ENCODE measurements at places on chromosomes 13 and 19.

DNA sequence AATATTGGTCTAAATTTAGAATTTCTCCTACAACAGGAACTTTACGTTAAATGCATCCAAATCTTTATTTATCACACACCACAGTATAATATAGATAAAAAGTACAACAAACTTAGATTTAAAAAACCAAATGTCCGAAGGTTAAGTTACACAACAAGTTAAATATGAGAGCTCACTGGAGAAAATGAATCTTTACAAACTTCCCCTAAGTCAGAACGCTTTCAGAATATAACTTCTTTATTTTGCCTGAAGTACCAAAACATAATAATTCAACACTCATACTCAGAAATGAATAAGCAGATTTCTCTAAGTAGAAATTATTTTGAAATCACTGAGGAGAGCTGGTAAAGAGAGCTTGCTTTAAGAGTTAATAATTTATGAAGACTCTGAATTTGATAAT is 33.8 kb downstream of the TSC22D1 start:
- no peak for DNase-seq

GRCh38 chr19:4624733-4625362 is 14.5 kb upstream of the TNFAIP8L1 start:
- no peak for DNase-seq

DNA sequence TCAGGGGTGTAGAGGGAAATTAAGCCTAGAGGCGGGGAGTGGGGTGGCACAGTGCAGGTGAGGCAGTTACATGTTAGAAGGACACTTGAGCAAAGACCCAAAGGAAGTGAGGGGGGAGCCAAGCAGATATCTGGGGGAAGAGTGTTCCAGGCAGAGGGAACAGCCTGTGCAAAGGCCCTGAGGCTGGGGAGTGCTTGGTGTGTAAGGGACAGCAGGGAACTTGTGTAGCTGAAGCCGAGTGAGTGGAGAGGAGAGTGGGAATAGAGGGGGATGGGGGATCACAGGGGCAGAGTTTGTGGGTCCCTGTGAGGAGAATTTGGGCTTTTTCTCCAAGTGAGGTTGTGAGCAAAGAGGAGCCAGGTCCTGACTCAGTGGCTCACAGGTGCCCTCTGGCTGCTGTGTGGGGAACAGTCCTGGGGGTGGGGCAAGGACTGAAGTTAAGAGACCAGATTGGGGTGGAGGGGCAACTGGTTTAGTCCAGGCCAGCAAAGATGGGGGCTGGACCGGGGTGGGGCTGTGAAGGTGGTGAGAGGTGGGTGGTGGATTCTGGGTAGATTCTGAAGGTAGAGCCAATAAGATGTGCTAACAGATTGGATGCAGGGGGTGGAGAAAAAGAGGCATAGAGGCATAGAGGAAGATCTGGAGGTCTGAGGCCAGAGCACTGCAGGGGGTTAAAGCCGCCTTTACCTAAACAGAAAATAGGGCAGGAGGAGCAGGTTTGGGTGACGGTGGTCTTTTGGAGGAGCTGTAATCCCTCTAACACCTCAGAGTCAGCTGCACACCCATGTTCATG is 75.3 kb downstream of the CACNA1A start:
- DNase-seq = peak; percentile 37

DNA sequence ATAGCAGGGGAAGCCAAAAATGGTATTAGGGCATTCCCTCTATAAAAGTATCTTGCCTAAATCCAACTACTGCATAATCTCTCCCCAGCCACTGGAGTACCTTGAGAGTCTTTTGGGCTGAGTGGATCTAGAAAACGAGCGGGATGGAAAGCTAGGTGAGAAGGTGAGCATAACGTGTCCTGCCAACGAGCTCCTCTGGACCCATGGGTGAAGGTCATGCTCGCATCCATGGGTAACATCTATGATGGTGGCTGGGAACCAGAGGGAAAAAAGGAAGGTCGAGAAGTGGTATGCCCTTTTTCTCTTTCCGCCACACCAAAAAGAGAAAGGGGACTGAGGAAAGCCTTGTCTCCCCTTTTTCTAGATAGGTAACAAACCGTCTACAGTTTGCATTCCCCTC is 63.0 kb downstream of the ZNF208 start:
- DNase-seq = no peak

- no peak for DNase-seq
Measured at GRCh38 chr13:48491423-48492095, 41.3 kb downstream of the RCBTB2 start.

- no peak for DNase-seq
Measured at GRCh38 chr13:99395436-99395835, 88.2 kb upstream of the GPR183 start.

DNA sequence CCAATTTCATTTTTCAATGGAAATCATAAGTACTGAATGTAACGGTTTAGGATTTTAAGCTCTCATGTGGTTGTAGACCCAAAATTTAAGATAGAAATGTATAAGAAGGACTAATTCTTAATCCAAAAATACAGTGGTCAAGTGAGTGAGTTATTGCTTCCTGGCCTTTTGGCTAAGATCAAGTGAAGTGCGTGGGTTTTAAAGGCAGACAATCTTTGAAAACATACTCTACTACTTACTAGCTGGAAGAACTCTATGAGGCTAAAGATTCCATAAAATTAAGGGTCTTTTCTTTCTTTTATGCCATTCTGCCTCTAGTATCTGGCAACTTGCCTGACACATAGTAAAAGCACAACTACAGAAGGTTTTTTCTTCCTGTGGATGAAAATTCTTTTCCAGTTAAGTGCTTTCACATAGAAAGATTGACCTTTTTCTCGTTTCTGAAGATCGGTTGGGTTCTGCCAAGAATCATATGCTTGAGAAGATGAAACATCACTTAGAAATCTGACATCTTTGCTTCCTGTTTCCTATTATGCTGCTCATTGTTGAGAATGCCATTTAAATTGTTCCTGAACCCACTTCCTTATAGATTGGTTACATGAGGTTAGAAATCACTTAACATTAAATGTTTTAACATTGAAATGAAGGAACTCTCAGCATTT is 26.4 kb upstream of the SCEL start:
- no peak for DNase-seq

DNA sequence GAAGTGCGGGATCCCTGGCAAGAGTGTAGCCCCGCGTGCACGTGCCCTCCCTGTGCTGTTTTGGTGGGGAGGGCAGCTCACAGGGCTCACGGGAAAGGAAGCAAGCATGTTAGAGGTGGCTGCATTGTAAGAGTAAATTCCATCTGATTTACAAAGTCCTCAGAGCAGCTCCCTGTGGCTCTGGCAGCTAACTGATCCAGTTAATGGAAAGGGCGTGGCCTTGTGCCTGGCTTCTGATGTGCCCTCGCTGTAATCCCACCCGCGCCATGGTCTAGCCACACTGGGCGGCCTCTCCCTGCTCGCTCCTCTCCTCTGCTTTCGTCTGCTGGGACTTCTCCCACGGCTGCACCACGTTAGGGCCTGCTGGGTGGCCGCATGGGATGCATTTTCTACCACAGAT is 258.5 kb downstream of the FGF9 start:
- no peak for DNase-seq

- DNase-seq = no peak
Measured at GRCh38 chr13:106601489-106601888, 33.6 kb upstream of the ARGLU1 start.

GRCh38 chr19:55581823-55582223 is 1.2 kb upstream of the ZNF579 start:
- no peak for DNase-seq

GRCh38 chr13:73717632-73718031 is 416.6 kb downstream of the KLF12 start:
- no peak for DNase-seq

- no peak for DNase-seq
Measured at GRCh38 chr19:53894707-53895106, 12.7 kb downstream of the PRKCG start.

DNA sequence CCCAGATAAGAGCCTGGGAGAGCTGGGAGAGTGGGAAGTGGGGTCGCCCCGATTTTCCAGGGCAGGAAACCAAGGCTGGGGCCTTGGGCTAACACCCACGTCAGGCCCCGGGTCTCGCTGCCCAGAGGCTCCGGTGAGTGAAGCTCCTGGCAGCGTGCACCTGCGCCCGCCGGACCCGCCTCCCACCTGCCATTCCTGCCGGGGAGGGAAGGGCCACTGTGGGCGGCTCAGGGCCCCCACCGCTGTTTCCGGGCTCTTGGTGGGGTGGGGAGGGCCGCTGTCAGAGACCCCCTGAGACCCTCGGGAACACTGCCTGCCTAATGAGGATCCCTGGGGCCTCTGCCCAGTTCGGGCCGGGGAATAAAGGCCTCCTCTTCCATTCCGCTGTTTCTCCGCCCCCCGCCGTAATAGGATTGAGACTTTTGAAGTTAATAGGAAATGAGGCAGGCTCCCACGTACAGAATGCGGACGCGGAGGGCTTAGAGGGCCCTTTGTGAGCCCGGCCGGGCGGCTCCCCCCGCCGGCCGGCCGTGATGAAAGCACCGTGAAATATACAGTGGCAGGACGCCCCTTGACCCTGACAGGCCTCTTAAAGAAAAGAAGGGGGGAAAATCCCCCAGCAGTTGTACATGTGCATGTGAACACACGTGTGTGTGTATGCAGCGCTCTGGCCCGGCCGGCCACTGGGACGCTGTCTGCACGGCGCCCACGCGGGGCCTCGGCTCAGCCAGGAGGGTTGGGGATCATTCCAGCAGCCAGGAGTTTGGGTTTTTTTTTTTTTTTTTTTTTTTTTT is 33.2 kb downstream of the EFNA2 start:
- DNase-seq = no peak

GRCh38 chr19:53908106-53908934 is 758 bp upstream of the CACNG7 start:
- DNase-seq = peak; percentile 53

GRCh38 chr13:107817647-107818287 is 397.6 kb downstream of the LIG4 start:
- no peak for DNase-seq

- DNase-seq = no peak
Measured at GRCh38 chr19:5992756-5993155, 14.8 kb upstream of the RANBP3 start.

DNA sequence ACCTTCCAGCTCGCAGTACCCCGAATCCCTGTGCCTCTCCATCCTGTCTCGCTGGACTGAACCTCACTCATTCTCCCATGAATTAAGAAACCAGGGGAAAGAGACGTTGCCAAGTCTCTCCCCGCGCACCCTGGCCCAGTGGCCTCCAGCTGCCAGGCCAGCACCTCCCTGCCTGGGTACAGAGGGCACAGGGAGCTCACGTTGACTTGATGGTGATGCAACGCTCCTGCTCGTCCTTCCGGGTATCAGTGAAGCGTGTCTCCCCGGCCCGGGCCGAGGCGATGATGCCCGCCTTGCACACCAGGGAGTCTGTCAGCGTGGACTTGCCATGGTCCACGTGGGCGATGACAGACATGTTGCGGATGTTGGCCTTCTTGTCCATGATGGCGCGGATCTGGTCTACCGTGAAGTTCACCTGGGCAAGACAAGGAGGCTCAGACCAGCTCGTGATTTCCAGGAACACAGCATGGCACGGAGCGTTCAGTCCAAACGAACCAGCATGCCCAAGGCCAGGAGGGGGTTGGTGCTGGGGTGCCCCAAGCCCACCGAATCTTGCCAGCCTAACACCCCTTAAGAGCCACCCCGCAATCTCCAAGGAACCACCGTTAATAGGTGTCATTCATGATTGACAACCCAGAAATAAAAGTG is 1.2 kb downstream of the EEF2 start:
- no peak for DNase-seq

DNA sequence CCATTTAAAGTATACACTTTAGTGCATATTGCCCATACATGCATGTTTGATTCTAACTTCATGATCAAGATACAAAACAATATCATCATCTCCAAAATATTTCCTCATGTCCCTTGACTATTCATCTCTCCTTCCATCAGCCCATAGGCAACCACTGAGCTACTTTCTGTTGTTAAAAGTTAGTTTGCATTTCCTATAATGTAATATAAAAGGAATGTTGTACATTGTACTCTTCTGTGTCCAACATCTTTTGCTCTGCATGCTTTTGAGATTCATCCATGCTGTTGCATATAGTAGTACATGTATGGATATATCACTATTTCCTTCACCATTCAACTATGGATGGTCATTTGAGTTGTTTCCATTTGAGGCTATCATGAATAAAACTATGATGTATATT is 74.7 kb downstream of the ITGBL1 start:
- no peak for DNase-seq

GRCh38 chr19:15332311-15332996 is at the start of gene BRD4:
Gene BRD4 (minus strand): TSS chr19:15332539. CDS start chr19:15273099, 59,440 bp downstream.
- DNase-seq = peak; percentile 82

GRCh38 chr19:55105237-55105636 is 12.2 kb downstream of the PPP1R12C start:
- DNase-seq = no peak

DNA sequence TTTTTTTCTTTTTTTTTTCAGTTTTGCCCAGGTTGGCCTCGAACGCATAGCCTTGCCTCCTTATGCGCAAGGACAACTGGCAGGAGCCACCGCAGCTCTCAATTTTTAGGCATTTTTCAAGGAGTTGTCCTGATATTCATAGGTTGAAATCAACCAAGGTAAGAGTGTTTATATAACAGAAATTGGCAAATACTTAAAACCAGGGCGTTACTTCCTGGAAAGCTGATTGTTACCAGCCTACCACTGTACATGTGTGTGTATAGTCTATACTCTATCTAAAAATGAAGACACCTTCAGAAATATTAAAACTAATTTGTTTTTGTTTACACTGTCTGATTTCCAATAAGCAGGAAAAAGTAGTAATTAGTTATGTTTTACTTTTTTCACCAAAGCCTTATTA is 39.2 kb downstream of the GPC6 start:
- no peak for DNase-seq

DNA sequence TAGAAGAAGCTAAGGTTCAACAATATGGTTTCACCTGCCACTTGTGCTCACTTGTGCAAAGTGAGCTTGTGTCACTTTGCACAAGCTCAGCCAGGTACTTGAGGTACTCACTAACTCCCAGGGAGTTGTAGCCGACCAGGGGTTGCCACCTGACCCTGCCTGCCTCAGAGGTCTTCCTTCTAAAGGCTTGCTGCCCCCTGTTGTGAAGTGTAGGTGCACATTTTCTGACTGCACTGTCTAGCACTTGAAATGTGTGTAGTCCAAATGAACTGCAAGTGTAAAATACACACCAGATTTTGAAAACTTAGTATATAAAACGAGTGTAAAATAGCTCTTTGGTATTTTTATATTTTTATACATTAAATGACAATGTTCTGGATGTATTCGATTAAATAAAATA is 230.8 kb downstream of the DLEU7 start:
- DNase-seq = no peak

DNA sequence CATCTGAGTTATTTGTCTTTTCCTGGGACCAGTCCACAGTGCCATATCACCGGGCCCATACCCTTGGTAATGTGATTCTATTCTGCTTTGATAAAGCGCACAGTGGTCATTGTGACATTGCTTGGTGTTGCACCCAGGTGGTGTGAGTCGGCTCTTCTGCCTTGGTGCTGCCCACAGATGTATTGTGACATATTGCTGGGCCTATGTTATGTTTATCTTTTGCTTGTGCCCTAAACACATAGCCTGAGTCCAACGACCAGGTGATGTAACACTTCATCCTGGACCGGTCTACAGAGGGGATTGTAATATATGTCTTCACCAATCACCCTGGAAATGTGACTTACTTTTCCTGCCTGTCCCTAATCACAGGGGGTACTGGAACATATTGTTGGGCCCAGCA is 23.7 kb upstream of the ZNF254 start:
- no peak for DNase-seq

- no peak for DNase-seq
Measured at GRCh38 chr13:43686557-43686956, 100.2 kb downstream of the ENOX1 start.

- no peak for DNase-seq
Measured at GRCh38 chr19:53980539-53981375, 10.7 kb upstream of the CACNG6 start.

GRCh38 chr19:5803752-5804515 is 933 bp upstream of the NRTN start:
- DNase-seq = peak; percentile 98

- no peak for DNase-seq
Measured at GRCh38 chr19:48424694-48425219, 21.0 kb upstream of the GRWD1 start.
